Activated CD4-positive, alpha-beta T cell treated with anti-CD3 and anti-CD28 coated beads, Interleukin-2, amount 50 U/mL, for 4 hours (primary cell): ENCODE measurements at places on chromosomes 3 and 15.

- no peak for DNase-seq
Measured at GRCh38 chr15:25727116-25727515, 136.0 kb downstream of the ATP10A start.

GRCh38 chr3:12916159-12916558 is 74.8 kb upstream of the RPL32 start:
- DNase-seq, result no peak

DNA sequence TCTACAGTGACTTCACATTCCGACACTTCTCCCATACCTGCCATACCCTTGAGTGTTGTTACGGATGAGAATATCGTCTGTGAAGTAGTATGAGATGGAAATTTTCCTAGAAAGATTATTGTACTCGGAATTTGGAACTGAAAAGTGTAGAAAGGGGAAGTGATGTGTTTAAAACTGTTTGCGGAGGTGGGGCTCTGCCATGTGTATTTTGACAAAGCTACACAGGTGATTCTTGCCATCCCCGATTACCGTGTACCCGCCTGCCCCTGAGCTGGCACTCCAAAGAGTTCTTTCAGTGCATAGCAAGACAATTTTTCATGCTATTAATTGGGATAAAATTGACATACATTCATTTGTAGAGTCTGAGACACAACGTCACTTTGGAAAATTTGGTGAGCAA is 81.7 kb downstream of the OPA1 start:
- no peak for DNase-seq

GRCh38 chr15:58355973-58356372 is 75.8 kb upstream of the LIPC start:
- DNase-seq, result no peak

GRCh38 chr3:189621948-189622603 is 9.1 kb upstream of the TP63 start:
- DNase-seq, result no peak

GRCh38 chr3:116166121-116166520 is 279.2 kb downstream of the LSAMP start:
- no peak for DNase-seq
